ENCODE measurements at places on chromosomes 5 and 9.

GRCh38 chr5:132073231-132074013 is at the start of gene CSF2:
Gene CSF2, plus strand, starts transcription at chr5:132073789. Its CDS starts 35 bp downstream, at chr5:132073824.
- no peak for DNase-seq

- DNase-seq = no peak
These were observed 2.4 kb downstream of the ZDHHC12 start for GRCh38 chr9:128721487-128722010.

DNA sequence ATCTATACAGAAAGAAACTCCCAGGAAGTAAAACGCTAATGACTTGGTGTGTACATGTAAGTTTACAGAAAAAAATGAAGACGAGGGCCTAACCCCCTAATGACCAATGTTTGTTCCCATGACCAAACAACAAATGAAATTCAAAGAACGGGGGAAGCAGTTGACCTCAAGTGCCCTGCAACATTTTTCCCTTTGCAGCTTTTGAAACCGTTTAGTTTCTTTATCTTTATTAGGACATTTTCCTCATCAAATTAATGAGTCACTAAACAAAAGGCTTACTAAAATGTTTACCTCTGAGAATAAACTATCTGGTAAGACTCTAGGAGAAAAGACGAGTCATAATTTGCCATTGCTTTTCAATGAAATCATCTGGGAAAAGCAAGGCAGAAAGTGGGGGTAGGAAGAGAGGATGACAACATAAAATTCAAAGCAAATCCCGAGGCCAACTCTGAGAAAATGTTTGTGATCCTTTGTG is 57.4 kb downstream of the LHFPL2 start:
- no peak for DNase-seq

DNA sequence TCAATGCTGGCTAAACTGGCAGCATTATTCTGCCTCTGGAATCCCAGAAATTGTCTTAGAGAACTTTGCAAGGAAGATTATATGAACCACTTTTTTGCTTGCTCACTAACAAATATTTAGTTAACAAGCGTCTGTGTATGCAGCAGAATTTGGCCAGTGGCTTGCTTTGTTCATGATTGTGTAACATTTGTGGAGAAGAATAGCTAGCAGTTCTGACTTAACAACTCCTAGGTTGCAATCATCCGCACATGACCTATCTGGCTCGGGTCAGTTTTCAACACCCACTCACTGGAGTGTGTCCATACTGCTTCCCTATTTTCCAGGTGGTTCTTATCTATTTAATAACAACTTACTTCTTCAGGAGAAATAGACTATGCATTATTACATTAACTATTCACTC is 98.5 kb downstream of the SNX18 start:
- DNase-seq = no peak

DNA sequence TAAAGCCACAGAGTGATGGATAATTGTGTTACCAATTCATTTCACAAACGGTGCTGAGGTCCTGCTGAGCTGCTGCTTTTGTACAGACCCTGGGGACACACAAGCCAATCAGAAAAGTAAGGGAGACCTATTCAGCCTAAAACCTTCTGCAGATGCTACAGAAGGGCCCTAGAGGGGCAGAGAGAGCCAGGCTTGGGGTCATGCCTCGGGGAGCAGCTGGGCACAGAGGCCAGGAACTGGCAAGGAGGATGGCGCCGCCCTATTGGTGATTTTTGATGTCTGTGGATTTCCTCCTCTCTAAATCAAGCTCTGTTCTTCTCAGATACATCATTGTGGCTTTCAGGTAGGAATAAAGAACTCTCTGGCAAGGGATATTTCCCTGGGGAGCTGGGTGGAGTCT is 181.9 kb downstream of the ZNF462 start:
- DNase-seq = no peak

GRCh38 chr9:116549061-116549664 is 137.9 kb upstream of the TRIM32 start:
- no peak for DNase-seq

- DNase-seq = no peak
These were observed 109.1 kb upstream of the ELL2 start for GRCh38 chr5:96070622-96071225.

GRCh38 chr9:8724284-8725018 is 924.9 kb upstream of the DMAC1 start:
- DNase-seq = no peak

DNA sequence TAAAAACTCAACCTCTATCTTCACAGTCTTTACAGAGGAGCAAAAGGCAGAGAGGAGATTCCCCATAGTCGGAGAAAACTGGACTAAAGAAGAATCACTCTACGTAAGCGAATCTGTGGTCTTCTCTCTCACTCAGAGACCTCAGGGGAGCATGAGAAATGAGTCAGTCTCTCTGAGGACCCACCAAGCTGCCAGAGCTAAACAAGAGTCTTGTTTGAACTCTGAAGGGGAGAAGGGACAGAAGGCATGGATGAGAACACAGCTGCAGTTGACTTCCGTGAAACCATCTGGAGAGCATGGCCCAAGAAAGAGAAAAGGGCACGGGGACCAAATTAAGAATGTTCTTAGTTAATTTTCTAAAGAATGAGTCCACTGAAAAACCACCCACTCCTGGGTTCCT is 12.8 kb upstream of the MAN2A1 start:
- DNase-seq = no peak

DNA sequence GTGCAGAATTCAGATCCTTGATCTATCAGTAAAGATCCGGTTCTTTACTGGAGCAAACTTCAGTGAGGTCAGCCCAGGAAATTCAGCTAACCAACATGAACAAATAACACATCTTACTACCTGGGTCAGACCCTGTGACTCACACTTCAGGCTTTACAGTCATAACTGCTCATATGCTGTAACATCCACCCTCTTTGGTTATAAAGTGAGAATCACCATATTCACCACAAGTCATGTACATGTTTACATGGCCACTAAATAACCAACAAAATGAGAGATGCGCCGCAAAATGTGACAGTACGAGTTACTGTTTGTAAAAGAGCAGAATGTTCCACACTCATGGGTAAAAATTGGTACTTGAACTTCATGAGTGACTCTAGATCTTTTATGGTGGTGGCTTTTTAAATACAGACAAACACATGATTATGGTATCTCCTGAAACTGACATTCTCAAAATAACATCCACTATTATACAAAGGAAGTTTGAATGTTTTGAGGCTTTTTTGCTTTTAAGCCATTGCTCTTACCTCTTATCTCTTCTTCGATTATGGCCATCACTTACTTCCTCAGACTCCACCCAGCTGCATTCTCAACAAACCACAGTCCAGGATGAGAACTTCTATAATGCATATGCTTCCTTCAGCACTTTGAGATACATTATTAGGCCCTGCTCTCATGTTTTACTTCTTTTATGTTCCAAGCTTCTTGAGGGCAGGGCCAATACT is 516.6 kb downstream of the RAB3C start:
- peak; percentile 36 for DNase-seq

DNA sequence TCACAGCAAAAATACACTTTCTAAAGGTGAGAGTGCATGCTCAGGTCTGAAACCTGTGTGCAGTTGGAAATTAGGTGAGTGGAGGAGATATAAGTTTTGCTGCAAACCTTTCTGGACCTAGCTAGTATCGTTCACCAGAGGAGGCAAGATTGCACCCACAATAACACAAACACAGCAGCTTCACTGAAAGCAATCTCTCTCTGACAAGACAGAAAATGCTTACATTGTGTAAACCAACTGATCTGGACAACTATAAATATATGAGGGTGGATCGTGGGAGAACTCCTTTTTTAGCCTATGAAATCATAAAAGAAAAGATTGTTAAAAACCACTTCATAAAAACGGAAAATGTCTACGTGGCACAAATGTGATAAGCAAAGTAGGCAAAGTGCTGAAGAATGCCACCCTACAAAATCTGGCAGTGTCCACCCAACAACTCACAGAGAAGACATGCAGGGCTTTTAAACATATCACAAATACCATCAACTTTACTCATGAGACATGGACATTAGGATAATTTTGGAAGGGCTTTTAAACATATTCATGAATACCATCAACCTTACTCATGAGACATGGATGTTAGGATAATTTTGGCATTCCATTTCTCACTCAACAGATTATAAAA is 134.3 kb downstream of the CDH18 start:
- DNase-seq = no peak

DNA sequence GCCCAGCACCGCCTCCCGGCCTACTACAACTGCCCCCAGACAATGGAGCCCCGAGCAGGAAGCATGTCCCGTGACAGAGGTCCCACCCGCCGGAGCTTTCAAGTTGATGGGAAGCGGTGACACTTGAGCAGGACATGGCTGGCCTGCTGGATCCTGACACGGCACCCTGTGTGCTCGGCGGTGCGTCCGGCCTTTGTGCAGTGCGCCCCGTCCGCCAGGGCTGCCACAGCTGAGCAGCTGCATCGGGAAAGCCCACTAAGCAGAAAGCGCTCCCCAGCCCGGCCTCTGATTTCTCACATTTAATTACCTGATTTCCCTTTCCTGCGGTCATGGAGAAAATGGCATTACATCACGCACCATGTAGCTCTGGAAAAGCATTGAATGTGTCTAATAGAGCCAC is 611.9 kb downstream of the IRX1 start:
- DNase-seq = no peak

DNA sequence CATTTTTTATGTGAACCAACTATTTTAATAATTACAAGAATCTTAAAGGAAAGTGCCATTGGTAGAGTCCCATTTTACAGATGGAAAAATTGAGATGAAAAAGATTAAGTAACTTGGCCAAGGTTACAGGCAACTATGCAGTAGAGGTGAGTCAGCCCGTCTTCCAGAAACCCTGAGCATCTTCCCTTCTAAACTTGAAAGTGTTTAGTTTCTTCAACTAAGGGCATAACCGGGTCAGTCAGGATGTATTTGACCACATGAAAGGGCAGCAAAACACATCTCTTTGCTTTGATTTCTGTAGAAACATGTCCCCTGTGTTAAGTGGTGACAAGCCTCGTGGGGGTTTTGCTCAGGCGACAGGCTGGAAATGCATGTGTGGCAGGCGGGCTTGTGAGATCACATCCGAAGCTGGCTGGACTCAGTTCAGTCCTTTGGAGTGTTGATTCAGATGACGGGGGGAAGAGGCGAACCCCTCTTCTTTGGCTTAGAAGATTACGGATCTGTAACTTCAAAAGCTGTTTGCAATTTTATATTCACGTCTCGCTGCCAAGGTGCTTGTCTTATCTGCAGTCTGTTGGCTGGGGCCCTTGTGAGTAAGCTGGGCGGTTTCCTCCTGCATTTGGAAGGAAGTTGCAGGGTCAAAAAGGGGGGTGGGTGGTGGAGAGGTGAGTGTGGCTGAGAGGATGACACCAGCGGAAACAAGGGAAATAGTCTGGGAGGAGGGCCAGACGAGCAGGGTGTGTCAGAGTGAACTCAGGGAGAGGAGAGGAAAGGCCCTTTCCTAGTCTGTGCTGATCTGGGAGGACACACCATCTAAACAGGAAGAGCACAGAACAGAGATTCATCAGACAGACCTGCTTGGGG is 78.9 kb upstream of the RPS23 start:
- DNase-seq = peak; percentile 67

- no peak for DNase-seq
These were observed 90.9 kb upstream of the COX7C start for GRCh38 chr5:86526811-86527348.

GRCh38 chr9:135098400-135099105 is 11.1 kb downstream of the OLFM1 start:
- DNase-seq = no peak

DNA sequence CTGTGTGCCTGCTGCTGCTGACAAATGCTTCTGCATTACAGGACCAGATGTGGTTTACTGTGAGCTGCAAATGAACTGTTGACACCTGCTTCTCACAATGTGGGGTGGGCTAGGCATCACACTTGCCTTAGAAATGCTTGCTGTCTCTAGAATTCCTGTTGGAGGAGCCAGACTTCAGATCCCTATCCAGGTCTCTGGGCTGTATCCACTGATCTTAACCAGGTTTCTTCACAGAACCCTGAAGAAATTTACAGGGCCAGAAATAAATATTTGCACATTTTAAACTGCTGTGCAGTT is 255.4 kb downstream of the FAM114A2 start:
- DNase-seq = no peak

- DNase-seq = peak; percentile 26
These were observed 680 bp downstream of the GOLPH3 start for GRCh38 chr5:32173267-32174010.

GRCh38 chr5:165735388-165735787 is 2230.0 kb downstream of the MAT2B start:
- no peak for DNase-seq

DNA sequence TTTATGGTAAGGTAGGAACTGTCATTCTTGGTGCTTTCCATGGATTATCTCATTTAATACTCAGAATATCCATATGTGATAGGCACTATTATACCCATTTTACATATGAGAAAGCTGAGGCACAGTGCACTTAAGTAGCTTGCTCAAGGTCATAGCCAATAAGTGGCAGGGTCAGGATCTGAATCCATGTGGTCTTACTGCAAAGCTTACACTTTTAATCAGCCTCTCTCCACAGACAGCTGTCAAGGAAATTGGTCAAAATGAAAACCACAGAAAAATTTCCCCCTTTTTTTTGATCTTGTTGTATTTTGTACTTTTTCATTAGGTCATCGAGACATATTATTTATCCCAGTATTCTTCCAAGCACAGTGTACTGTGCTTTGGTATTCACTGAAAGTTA is 78.5 kb downstream of the ERCC6L2 start:
- DNase-seq = no peak

DNA sequence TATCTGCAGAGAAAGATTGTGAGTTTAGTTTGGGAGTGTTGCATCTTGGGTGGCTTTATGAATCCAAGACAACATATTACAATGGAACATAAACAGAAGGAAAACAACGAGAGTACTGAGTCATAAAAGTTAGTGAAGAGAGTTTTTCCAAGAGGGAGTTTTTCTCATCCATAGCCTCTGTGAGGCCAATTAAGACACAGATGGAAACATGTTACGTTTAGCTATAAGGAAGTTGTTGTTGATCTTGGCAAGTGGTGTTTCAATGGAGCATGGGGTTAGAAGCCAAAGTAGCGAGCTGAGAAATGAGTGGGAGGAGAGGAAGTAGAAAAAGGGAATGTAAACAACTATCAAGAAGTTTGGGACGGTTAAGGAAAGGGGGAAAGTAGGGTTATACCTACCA is 53.3 kb upstream of the SPATA31D4 start:
- DNase-seq = no peak

GRCh38 chr5:173735184-173735583 is 118.7 kb upstream of the BOD1 start:
- no peak for DNase-seq

- no peak for DNase-seq
These were observed 86.4 kb upstream of the CDH6 start for GRCh38 chr5:31107091-31107518.

GRCh38 chr9:34374905-34375552 is 1.7 kb downstream of the MYORG start:
- no peak for DNase-seq

DNA sequence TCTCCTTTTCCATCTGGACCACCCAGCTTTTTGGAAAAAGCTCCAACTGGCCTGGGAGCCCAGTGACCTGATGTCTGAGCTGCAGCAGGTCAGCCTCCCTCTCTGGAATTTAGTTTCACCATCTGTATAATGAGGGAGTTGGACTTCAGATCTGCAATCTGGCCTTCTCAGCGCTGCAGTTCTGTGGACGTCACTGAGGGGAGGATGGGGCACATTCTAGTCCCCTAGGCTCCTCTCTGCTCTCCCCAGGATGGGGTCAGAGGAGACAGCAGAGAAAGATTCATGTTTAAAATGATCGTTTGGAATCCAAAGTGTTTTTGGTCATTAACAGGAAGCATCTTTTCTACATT is 10.2 kb downstream of the OR13J1 start:
- DNase-seq = no peak

- DNase-seq = no peak
These were observed 33.4 kb upstream of the ADAMTS2 start for GRCh38 chr5:179378441-179379271.

Data from stimulated activated naive CD4-positive, alpha-beta T cell treated with Interleukin-2 at 50 U/mL for 16 hours (primary cell).